ENCODE measurements at places on chromosomes 16 and 17. TPM values are rescaled to one million over a fixed set of nuclear protein-coding genes. Genes with fewer than 3 reads are reported as not detected.

KCNH4 gene
- not detected for polyA plus RNA-seq

TSR3 gene
- 49.0 TPM for polyA plus RNA-seq

- no peak overlapping the region for H3K27ac ChIP-seq
- no peak for DNase-seq
- no peaks in the 10 kb centered on the region for H3K4me1 ChIP-seq
- H3K4me3 ChIP-seq, result no peak overlapping the region
- H3K36me3 ChIP-seq, result no peaks in the 10 kb centered on the region
Measured at GRCh38 chr16:56960681-56961281, 969 bp upstream of the CETP start.

DNA sequence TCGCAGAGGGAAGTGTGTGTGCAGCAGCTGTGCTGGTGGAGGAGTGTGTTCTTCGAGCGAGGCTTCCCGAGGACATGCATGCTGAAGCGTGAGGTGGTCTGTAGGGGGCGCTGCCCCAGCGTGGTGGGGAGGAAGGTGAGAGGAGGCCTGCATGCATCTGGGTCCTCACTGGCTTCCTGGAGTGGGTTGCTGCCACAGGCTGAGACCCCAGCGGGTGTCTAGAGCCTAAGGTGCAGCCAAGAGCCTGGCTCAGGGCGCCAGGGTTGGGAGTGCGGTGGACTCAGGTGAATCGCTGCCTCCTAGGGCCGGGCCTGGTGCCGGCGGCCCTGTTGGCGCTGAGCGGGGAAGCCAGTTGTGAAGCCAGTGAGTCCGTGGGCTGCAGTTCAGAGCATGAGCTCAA, 7.5 kb upstream of the HSD3B7 start:
- peaks cover 2% of the 10 kb centered on the region for H3K4me1 ChIP-seq
- H3K27ac ChIP-seq, result no peak overlapping the region
- no peak for DNase-seq
- H3K36me3 ChIP-seq, result peaks cover 26% of the 10 kb centered on the region
- H3K4me3 ChIP-seq, result no peak overlapping the region

DNA sequence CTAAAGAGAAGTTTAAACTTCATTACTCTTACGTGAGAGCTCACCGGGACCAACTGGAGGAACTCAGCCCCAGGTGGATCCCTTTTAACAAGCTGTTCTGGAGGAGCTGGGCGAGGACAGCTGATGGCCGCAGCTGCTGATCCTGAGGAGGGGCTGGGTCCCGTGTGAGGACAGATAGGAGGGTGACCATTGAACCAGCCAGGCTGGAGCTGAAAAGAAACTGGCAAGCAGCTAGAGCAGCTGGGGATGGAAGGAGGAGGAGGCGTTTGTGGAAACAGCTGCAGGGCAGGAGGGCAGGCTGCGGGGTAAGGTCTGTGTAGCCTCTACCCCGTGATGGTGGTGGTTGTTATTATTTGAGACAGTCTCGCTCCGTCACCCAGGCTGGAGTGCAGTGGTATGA, 119.5 kb downstream of the AATF start:
- H3K4me3 ChIP-seq, result no peak overlapping the region
- DNase-seq, result no peak
- H3K27ac ChIP-seq, result no peak overlapping the region
- H3K4me1 ChIP-seq, result peaks cover 12% of the 10 kb centered on the region

DNA sequence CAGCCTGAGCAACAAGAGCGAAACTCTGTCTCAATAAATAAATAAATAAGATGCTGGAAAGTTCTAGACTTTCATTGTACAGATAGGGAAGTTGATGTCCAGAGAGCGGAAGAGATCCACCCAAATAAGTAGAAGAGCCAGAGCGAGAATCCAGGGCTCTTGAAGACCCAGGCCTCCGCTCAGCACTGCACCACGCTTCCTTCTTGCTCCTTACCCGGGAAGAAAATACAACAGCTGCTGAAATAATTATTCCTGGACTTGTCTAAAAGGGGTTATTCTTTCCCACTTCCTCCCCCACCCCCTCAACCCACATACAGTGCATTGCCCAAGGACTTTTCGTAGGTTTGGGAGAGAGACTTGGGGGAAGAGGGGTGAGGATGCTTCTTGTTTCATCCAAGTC, 26.7 kb downstream of the CDK5RAP3 start:
- no peak overlapping the region for H3K27ac ChIP-seq
- H3K4me3 ChIP-seq, result no peak overlapping the region
- H3K4me1 ChIP-seq, result peaks cover 4% of the 10 kb centered on the region
- DNase-seq, result no peak
- H3K27me3 ChIP-seq, result no peaks in the 10 kb centered on the region

GRCh38 chr17:9845306-9845705, 19.6 kb downstream of the GLP2R start:
- no peaks in the 10 kb centered on the region for H3K4me1 ChIP-seq
- H3K27me3 ChIP-seq, result no peaks in the 10 kb centered on the region
- no peak for DNase-seq

Measured in keratinocyte (primary cell).